ENCODE measurements at places on chromosomes 5 and 9.

- no peak for DNase-seq
These were observed 84.8 kb downstream of the SLC25A46 start for GRCh38 chr5:110823571-110823970.

DNA sequence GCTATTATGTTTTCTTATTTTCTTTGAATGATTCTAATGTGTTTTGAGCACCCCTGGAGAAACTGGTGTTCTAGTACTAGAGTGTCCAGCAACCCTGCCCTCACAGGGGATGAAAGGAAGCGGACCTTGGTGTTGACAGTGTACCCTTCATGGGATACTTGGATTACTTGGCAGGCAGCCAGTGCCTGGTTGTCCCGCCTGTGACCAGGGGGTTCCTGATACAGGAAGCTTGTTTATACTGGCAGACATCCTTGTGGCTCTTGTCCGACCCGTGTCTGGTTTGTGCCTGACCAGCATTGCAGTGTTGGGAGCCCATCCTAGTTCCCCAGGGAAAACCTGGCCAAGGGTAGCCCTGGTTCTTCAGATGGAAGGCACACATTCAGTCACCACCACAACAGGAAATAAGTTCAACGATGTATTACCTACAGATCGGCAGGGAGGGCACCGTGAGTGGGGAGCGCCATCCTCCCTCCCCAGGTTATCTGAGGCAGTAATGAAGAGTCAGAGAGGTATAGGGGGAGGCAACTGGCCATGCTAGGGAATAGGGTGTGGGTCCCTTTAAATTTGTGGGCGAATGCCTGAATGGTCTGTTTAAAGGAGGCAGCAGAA lies 47.3 kb downstream of the CACNA1B start:
- DNase-seq: no peak

- no peak for DNase-seq
These were observed 54.0 kb upstream of the ALDH1B1 start for GRCh38 chr9:38338342-38339018.

GRCh38 chr5:154078272-154078671 lies 39.5 kb downstream of the MFAP3 start:
- no peak for DNase-seq

GRCh38 chr5:10286162-10286861 lies 21.4 kb downstream of the CMBL start:
- no peak for DNase-seq

- DNase-seq: no peak
These were observed 277.9 kb upstream of the IRX2 start for GRCh38 chr5:3029396-3029795.

DNA sequence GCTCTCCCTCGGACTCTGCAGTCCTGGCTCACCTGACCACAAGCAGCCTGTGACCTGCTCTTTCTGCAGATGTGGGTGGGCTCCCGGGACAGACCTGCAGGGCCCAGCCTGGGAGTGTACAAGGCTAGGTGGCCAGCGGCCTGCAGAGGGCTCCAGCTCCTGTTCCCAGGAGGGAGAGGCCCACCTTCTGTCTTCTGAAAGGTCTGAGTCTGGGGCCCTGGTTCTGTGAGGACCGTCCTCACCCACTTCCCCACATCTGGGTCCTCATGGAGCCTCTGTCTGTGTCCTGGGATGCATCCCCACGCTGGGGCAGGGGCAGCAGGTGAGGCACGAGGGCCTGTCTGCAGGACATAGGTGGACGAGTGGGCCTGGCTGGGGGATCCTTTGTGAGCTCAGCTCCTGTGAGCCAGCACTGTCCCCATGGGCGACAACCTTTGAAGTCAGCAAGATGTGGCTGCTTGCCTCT lies 43.7 kb downstream of the PHF2 start:
- no peak for DNase-seq

DNA sequence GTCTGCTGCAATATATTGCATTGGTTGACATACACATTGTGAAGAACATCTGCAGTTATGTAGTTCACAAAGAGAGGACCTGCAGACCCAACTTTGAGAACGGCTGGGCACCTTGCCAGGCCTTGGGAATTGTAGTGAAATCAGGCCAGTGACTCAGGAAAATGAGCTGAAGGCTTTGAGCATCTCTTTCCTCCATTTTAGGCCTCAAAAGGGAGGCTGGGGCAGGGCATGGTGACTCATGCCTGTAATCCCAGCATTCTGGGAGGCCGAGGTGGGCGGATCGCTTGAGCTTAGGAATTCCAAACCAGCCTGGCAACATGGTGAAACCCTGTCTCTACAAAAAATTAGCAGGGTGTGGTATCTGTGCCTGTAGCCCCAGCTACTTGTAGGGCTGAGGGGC lies 1.4 kb upstream of the IPPK start:
- DNase-seq: peak; percentile 80

DNA sequence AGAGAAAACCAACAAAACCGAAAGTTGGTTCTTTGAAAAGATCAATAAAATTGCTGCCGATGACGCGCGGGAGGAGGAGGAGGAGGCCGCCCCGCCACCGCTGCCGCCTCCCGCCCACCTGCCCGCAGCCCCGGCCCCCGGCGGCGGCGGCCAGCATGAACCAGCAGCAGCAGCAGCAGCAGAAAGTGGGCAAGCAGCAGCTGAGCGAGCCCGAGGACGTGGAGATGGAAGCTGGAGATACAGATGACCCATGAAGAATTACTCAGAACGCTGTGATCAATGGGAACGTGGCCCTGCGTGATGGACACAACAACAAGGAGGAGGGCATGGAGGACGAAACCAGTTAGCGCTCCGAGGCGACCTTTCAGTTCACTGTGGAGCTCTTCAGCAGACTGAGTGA lies 53.9 kb upstream of the EFNA5 start:
- no peak for DNase-seq

GRCh38 chr9:105359892-105360291 lies 87.9 kb upstream of the FSD1L start:
- DNase-seq: no peak

- no peak for DNase-seq
These were observed 25.6 kb upstream of the TDRD7 start for GRCh38 chr9:97386265-97386633.

GRCh38 chr5:151424892-151425523 lies 22.4 kb upstream of the SLC36A1 start:
- no peak for DNase-seq

DNA sequence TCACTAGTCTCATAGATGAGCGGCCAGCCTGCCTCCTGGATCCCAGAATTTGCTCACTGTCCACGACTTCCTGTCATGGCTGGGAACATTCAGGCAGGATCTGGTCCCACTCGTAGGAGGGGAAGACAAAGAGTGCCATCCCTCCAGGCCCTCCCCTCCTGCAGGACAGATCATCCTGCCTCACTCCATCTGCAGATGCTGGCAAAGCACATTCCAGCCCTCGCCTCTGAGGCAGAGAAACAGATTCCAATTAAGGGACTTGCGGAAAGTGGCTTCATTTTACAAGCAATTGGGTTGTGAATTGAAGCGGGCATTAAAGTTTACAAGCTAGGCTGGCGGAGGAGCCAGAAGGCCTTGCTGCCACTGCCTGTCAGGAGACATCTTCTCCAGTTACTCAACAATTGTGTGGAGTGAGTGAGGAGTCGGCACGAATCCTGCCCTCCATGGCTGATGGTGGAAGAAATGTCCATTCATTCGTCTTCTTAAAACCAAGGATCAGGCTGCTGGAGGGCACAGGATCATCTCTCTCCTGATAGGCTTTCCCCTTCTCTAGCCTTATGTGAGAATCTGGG lies 41.8 kb upstream of the KCNMB1 start:
- DNase-seq: no peak

DNA sequence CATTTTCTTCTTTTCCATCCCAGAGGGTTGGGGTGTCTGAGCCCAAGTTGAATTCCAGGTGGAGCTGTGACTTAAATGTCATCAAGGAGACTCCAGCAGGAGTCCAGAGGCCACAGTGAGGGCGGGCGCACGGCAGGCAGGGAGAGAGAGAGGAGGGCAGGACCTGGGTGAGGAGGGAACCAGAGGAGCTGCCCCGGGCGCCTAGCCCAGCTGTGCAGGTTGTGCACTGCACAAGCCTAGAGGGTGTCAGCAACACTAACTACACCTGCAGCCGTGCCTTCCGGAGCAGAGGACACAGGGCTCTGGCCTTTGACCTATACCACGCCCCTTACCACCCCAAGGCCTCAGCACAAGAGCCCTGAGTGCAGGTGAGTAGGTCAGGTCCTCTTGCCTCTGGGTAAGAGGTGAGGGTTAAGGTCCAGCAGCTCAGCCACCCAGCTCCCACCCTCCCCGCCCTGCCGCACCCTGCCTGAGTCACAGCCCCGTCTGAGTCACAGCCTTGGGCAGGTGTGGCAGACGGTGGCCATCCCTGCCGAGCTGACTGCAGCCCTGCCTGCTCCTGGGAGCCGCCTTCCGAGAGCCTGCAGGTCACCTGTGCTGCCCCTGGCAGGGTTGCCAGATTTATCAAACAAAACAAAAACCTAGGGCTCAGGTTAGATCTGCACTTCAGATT lies 6.4 kb upstream of the AGPAT2 start:
- DNase-seq: no peak
